ENCODE measurements at places on chromosomes 12 and 14. TPM values are rescaled to one million over a fixed set of nuclear protein-coding genes. Genes with fewer than 3 reads are reported as not detected.

Gene DNAJC22
- total RNA-seq = 0.15 TPM

Gene SPIC
- not detected for total RNA-seq

Gene TBX5
- total RNA-seq = not detected

Gene RTL1
- not detected for total RNA-seq

Gene CBLN3
- 1.5 TPM for total RNA-seq

Gene EID3
- 1.3 TPM for total RNA-seq

Gene LRFN5
- total RNA-seq = 7.5 TPM

Gene OTX2
- total RNA-seq = 85.8 TPM

Gene SLC38A4
- total RNA-seq = 1.3 TPM

DNA sequence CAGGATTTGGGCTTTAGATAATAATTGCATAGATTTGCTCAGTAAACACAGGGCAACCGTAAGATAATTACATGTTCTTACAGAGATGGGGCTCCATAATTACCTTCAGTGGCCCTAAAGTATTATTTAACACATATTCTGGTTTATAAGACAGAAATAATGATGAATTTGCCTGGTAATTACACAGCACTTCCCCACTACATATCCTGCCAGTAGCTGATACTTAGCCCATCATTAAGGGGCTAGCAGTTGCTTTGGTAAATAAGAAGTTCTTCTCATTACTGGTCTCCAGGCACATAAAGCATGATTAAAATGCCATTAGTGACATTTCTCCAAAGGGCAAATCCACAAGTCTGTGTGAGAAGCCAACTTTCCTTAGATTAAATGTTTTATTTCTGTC lies 158.7 kb downstream of the NUAK1 start:
- DNase-seq = no peak

- no peak for DNase-seq
Observed at GRCh38 chr12:70151993-70152392, 91.2 kb upstream of the CNOT2 start.

DNA sequence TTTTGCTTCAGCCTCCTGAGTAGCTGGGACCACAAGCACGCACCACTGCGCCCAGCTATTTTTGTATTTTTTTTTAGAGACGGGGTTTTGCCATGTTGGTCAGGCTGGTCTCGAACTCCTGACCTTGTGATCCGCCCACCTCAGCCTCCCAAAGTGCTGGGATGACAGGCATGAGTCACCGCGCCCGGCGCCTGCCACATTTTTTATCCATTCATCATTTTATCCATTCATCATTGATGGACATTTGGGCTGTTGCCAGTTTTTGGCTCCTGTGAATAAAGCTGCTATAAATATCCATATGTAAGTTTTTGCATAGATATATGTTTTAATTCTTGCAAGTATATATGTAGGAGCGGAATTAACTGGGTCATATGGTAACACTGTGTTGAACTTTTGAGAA lies 79.5 kb downstream of the DAAM1 start:
- no peak for DNase-seq

DNA sequence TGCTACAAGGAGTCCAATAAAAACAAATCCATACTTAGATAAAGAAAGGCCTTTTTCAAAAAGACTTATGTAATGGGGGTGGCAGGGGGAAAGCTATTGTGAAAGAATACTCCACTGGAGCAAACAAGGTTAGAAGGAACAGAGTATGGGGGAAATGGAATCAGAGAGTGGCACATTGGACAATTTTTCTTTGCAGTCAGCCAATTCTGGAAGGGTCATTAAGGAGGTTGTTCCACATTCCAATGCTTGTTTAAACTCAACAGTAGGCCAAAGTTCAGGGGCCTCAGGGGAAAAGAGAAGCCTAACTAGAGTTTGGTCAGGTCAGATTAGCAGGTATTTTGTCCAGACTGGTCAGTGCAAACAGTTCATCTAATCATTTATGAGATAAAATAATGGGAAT lies 105.2 kb upstream of the RESF1 start:
- no peak for DNase-seq

DNA sequence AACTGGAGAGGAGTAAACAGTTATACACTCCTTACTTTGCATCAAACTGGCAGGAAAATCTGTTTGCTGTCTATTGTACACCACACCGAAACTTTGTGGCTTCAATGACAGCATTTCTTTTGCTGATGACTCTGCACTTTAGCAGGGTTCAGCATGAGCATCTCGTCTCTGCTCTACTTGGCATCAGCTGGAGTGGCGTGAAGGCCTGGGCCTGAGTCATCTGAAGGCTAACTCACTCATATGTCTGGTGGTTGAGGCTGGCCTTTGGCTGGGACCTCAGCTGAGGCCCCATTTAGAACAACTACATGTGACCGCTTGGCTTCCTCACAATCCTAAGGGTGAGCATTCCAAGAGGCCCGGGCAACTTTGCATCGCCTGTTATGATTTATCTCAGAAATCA lies 28.7 kb upstream of the REP15 start:
- DNase-seq = no peak

GRCh38 chr12:128111951-128112350 lies 155.0 kb upstream of the TMEM132C start:
- DNase-seq = peak; percentile 19

GRCh38 chr12:111598637-111599452 lies at the start of gene ATXN2:
Gene ATXN2 (minus strand): TSS chr12:111599315. CDS start chr12:111599034, 281 bp downstream.
- DNase-seq = peak; percentile 98

- DNase-seq = no peak
Observed at GRCh38 chr14:69318901-69319475, 59.0 kb downstream of the GALNT16 start.

DNA sequence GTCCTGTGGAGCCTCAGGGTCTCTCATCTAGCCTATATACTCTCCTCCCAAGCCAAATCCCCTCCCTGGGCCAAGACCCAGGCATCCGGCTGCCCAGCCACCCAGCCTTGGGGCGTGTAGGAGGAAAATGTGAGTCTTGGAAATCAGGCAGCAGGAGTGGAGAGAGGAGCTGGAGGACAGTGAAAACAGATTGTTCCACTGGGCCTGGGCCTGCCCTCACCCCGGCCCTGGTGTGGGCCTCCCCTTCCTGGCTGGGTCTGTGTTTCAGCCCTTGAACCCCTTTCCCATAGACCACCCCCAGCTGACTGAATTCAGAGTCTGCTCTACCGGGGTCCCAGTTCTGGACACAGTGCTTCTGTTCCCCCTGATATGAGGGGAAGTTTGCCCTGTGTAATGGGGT lies 6.7 kb downstream of the ITGA5 start:
- peak; percentile 48 for DNase-seq

DNA sequence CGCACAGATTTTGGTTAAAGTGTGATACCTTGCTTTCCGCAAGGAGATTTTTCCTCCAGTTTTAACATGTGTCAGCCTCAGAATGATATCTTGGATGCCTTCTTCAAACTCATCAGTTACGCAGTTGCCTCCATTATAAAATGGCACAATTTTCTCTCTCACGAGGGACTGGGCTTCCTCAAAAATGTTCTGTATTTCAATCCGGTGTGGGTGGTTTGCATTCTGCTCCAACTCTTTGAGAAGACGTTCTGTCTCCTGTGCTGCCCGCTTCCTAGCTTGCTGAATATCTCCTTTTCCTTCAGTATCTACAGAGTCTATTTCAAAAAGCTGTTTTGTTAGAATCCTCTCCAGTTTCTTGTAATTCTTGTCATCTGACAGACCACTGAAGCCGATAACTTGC lies 1.8 kb downstream of the BAG5 start:
- DNase-seq = no peak

DNA sequence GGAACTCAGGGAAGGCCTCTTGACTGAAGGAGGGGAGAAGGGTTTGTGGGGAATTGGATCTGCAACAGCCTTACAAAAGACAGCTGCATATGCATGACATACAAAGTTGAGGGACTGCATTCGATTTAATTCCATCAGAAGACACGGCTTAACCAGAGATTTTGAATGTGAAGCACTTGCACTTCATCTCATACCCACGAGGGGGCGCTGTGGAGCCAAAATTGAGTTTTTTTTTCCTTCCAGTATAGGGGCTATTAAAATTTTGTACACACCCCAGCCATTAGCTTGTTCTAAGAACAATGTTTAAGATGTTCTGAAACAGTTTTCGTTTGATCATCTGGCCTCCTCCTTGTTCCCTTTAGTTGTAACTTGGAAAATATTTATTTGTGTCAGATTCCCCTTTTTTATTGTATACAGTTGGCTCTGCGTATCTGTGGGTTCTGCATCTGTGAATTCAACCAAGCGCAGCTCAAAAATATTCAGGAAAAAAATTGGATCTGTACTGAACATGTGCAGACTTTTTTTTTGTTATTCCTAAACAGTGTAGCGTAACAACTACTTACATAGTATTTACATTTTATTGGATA lies 1.6 kb downstream of the SUDS3 start:
- DNase-seq = peak; percentile 73

DNA sequence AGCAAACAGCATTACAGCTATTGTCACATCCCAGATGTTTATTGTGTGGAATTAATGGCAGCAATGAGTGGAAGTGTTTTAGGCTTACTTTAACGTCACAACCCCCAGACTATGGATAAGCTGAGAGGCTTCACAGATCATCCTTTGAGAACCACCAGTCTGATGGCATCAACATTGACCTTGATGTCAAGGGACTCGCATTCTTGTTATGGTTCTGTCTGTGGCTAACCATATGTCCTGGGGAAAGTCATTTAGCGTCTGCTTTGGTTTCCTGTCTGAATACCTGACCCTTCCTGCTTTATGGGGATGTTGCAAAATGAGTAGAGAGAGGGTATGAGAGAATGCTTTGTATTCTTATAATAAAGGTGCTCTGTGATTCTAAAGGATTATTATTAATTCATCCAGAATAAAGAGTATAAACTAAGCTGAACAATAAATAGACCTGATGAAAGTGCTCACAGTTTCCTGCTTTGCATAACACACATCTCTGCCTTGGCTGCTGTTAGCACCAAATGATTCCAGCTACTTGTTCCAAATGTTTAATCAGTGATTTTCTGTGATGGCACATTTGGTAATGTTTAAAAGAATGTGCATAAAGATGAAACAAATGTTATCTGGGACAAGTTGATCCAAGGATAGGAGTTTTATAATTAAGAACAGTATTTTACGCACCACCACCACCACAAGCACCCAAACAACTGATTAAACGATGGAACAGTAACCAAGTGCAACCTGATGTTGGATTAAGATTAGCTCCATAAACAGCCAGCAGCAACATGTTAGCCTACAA lies 116.9 kb upstream of the LRIG3 start:
- DNase-seq = no peak

- DNase-seq = no peak
Observed at GRCh38 chr12:107779077-107779831, 4.8 kb downstream of the ASCL4 start.

- DNase-seq = no peak
Observed at GRCh38 chr12:98678946-98679610, 34.0 kb downstream of the APAF1 start.
